SW 1271 (cell line): ENCODE measurements at places on chromosomes 7 and 10.

DNA sequence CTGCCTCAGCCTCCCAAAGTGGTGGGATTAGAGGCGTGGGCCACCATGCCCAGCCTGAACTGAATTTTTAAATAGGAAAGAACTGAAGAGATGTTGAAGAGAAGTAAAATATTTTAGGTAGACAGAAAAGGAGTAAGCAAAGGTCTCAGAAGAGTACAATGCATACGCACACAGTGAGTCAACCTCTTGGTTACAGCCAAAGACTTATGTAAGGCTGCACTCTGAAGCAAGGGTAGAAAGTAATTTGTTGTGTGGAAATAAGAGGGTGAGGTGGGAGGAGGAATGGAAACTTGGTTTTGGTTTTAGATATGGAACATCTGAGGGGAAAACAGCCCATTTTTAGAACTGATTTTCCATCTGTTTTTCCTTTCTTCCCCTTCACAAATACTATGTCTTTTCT, 17.6 kb downstream of the KRIT1 start:
- no peak for DNase-seq

GRCh38 chr10:18185621-18186020, 45.4 kb downstream of the CACNB2 start:
- DNase-seq, result no peak

- DNase-seq, result no peak
Observed at GRCh38 chr10:30999070-30999712, 32.5 kb downstream of the ZNF438 start.

DNA sequence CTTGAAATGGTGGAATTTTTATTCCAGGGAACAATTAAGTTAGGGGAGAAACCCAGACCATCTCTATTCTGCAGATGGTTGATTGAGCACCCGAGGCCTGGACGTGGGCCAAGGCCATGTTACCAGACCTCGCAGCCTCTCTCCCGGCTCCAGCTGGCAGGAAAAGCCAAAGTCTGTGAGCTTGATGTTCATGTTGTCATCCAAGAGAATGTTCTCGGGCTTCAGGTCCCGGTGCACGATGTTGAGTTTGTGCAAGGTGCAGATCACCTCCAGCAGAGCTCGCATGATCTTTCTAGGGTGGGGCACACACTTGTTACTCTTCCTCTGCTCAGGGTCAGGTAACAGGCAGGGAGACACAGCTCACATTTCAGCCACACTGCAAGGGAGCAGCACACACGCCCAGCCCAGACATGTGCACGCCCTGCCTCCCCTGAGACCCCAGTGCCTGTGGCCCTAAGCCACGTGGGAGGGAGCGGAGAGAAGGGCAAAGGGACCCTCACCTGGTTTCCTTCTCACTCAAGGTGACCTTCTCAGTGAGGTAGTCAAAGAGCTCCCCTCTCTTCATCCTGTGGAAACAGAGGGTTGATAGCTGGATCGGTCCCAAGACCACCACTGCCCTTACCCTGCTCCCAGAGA, 9.5 kb downstream of the PHKG1 start:
- DNase-seq, result no peak

- no peak for DNase-seq
Observed at GRCh38 chr7:20331910-20332813, 1.5 kb downstream of the ITGB8 start.

DNA sequence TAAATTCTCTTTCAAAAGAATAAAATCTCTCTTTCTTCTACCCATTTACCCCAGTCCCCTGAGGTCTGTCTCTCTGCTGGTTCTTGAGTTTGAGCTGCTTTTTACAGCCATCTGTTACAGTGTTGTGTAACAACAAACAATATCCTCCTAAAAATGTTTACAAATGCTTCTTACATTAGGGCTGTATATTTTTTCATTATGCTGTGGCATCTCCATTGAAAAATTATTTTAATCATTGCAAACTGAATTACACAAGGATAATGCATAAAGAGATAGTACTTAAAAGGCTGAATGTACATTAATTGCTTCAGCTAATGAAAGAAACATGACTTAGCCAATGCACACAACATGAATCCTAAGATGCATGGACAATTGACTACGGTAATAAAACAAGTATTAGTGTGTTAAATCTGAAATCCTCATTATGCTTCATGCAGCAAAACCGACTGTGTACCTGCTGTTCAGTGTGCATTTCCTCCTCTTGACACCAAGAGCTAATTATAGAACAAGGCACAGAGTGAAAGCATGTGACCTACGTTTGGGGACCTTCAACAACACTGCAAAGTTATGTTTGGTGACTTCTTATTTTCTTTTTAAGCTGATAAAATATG, 181.7 kb upstream of the RHOBTB1 start:
- DNase-seq, result no peak

GRCh38 chr7:10212649-10213048, 761.0 kb upstream of the PHF14 start:
- DNase-seq, result no peak

GRCh38 chr10:86266446-86267242, 100.0 kb downstream of the GRID1 start:
- DNase-seq, result no peak

DNA sequence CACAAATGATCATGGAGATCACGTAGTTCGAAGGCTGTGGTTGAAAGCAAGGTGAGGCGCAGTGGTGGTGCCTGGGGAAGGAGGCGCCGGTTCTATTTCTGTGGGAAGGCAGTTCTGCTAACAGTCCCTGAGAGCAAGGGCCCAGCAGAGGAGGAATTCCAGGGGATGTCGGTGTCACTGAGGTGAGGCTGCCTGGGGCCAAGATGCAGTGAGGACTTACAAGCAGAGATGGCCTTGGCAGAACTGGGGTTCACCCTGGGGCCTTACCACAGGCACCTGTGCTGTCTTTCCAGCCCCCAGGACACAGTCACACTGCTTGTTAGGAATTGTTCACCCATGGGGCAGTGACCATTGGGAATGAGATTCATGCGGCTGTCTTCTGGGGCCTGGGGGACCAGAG, 26.7 kb downstream of the GBX1 start:
- no peak for DNase-seq

GRCh38 chr7:70582927-70583895, 548.7 kb upstream of the GALNT17 start:
- DNase-seq, result no peak

GRCh38 chr7:151141855-151142685, 25.4 kb downstream of the GBX1 start:
- DNase-seq, result no peak

DNA sequence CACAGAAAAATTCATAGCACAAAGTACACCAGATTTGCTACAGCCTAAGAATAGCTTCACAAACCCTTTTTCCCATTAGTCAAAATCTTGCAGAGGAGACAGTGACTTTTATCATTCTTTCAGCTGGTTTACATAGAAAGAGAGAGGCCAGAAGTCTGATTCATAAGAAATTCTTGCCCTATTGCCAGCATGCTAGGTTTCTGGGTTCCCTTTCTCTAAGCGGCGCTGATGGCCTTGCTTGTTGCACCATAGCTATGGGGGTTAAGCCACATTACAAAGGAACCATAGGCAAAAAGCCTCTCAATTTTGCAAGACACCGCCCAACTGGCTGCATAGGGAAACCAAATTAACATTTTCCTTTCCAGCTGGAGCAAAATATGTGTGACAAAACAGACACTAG, 87.4 kb downstream of the ZNF467 start:
- DNase-seq, result no peak

DNA sequence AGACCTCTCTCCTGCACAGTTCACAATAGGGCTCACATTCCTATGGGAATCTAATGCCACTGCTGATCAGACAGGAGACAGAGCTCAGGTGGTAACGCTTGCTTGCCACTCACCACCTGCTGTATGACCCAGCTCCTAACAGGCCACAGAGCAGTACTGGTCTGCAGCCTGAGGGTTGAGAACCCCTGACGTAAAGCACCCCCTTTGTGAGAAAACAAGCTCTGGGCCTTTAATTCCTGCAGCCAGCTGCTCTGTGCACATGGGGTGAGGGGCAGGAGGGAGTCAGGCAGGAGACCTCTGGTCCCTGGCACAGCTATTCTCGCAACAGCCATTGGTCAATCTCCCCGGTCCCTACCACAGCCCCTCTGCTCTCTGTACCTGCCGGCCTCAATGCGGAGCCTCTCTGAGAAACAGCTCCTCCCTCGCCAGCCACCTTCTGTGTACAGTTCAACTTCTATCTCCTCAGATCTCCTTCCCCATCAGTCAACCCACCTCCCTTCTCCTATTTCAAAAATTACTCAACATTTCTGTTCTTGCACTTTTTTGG, 102.0 kb downstream of the LANCL2 start:
- no peak for DNase-seq

GRCh38 chr7:44976040-44976745, 2.6 kb downstream of the MYO1G start:
- no peak for DNase-seq

- DNase-seq, result no peak
Observed at GRCh38 chr10:126511917-126512479, 123.7 kb upstream of the ADAM12 start.

DNA sequence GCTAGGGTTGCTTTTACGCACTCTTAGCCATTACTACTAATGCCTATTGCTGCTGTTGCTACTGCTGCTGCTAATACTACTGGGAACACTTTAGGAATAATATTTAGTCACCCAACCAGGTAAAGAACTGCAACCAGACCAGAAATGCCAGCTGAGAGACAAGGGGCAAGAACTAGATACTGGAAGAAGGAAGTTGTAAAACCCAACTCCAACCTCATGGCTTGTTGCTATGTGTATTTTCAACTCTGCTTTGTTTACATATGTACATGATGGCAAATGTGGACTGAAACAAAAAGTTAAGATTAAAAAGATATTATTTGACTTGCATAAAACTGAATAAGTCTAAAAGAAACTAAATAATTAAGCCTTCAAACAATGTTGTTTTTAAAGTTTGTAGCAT, 177.7 kb downstream of the GNAT3 start:
- no peak for DNase-seq
